CD4-positive, alpha-beta T cell treated with Interleukin-6 at 100 ng/mL for 8 hours (primary cell): ENCODE measurements at places on chromosomes 6 and 20.

DNA sequence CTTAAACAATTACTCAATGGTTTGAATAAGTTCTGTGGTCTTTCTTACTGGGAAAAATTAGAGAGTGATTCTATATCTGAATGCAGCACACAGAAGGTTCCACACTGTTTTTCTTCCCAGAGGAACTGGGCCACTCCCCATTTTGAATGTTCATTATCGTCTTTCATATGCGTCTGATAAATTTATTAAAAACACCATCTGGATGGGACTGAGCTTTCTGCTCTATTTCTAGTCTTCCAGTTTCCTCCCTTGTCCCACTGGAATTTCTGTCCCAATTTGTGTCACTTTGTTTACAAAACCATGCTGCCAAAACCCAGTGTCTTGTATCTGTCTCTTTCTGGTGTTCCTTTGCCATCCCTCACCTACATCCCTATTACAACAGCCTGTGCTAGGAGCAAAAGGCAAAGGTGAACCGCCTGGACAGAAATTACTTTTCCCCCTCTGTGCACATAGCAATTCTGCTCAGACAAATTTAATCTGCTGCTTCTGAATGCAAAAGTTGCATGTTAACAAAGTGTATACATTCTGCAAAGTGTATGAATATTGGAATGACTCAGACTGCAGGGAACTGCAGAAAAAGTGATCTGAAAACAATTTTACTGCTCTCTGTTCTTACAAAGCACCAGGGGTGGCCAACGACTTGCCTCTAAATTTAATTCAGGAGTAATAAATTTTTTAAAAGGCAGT, 333.6 kb downstream of the BTBD9 start:
- DNase-seq, result no peak

GRCh38 chr20:8510808-8511207, 378.7 kb downstream of the PLCB1 start:
- no peak for DNase-seq

DNA sequence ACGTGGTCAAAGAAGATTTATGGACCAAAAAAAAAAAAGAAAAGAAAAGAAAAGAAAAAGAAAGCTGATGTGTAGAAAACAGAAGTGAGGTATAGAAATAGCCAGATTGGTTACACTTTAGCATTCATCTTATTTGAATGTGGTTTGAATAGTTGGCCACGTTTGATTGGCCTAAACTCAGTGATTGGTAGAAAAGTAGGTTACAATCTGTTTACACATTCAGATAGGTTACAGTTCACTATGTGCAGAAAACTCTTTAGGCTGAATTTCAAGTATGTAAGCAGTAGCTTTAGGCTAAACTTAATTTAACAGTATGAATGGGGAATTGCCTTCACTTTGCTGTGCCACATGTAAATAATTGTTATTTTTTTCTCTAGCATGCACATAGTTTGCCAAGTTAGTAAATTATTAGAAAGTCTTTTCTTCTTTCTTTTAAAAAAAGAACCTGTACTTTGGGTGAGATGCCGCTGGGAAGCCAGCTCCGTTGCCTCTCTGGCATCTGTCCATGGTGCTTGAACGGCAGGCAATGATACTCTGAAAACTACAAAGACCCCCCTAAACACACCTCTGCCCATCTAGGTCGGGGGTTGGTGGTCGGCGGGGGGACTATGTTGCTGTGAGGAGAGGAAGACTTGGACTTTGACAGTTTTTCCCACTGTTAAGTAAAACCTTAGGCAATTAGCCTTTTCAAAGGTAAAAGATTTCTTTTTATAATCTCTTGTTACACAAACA, 173.0 kb downstream of the AIG1 start:
- no peak for DNase-seq

GRCh38 chr6:1749041-1749440, 139.3 kb downstream of the FOXC1 start:
- DNase-seq, result no peak

DNA sequence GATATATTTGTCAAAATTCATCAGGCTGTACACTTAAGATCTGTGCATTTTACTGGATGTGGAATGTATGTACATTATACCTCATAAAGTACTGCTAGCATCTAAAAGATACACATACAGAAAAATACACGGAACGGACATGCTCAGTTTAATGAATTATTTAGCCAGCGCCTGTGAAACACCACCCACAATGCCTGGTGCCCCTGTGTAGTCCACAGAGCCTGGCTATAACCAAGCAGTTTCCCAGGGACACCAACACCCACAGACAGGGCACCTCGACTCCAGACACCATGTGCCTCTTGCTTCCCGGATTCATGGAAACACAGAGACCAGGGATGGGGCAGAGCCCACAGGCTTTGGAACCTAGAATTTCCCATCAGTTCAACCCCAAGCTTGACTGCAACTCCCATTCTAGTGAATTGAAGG, 17.4 kb upstream of the ARMC12 start:
- DNase-seq, result no peak

- DNase-seq, result no peak
Observed at GRCh38 chr20:37347891-37348791, 2.2 kb downstream of the SRC start.

DNA sequence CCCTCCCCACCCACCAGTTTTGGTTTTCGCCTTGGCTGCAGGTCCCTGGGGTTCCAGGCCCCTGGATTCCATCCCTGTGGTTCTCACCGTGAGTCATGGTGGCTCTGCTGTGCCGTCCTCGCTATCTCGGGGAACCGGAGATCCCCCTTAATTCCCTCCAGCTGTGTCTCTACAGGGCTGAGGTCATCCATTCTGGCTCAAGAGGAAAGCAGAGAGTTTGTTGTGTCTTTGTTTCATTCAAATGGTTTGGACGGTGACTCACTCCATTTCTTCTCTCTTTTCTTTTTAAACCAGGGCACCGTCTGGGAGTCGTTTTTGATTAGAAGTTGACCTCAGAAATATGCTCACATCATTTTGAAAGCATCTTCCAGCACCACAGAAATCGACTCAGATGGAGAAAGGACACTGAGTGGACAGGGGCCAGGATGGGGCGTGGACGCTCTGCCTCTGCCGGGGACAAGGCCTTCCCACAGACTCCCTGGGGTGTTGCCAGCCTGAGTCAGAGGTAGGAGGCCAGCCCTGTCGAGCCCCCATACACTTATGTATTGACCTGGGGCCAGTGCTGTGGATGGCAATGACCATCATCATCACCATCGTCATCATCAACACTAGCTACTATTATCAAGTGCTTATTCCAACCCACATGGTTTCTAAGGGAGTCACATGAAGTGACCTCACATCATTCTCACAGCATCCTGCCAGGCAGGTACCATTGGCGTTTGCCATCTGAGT, 176.2 kb downstream of the NFATC2 start:
- no peak for DNase-seq

- no peak for DNase-seq
Observed at GRCh38 chr6:74249658-74250057, 553.7 kb downstream of the CD109 start.

DNA sequence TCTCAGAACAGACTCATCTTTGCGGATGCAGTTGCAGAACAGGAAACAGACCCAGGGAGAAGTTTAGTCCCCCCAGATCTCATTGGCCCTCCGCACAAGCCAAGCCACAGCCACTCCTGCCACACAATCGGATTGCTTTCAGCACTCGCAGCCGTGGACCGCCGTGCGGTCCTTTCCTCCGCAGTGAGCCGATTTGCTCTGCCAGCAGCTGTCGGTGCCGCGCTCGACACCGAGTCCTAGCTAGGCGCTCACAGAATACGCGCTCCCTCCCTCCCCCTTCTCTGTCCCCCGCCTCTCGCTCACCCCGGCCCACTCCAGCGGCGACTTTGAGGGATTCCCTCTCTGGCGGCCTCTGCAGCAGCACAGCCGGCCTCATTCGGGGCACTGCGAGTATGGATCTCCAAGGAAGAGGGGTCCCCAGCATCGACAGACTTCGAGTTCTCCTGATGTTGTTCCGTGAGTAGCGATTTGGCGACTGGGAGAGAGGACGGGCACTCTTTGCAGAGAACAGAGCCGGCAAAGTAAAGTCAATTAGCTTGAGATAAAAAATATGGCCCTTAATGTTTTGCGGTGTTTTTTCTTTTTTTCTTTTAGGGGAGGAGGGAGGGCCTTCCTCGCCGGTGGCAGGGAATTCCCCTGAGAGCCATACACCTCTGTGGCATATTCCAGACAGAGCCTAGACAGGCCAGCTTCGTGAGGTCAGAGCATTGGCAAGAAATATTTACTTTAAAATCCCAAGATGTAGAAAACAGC, at the start of gene LAMP5:
Gene LAMP5 (plus strand): TSS at position 130 of the 753 bp plus-strand sequence. CDS start 263 bp downstream, at position 393.
- no peak for DNase-seq

DNA sequence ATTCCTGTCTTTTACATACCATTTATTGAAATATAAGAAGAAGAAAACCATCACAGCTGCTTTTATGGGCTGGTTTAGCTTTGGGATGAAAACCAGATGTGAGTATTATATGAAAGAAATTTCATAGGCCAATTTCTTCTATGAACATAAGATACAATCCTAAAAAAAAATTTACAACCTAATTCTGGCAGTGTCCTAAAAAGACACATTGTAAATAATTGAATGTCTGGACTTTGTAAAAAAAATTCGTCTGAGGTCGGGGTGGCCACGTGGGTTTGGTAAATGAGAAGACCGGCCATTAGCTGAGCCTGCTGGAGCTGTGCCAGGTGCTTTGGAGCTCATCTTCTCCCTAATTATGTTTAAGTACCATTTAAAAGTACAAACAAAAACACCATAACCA, 26.8 kb downstream of the DACT2 start:
- no peak for DNase-seq

DNA sequence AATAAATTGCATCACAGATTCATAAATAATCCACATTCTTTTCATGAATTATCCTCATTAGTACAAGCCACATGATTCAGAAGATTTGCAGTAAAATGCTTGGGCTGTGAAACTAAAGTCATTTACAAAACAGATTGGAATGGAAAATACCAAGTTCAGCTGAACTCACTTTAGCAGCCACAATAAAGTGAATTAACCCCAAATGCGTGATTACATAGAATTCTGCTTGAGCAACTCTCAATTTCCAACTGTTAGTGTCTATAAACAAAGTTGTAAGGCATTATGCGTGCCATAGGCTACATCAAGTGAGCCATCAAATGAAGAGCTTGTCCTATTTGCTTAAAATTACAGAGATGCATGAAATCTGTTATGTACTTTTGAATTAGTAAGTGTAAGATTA, 60.4 kb upstream of the GFRAL start:
- DNase-seq, result no peak

- no peak for DNase-seq
Observed at GRCh38 chr20:59949911-59950310, 8.3 kb upstream of the CDH26 start.

DNA sequence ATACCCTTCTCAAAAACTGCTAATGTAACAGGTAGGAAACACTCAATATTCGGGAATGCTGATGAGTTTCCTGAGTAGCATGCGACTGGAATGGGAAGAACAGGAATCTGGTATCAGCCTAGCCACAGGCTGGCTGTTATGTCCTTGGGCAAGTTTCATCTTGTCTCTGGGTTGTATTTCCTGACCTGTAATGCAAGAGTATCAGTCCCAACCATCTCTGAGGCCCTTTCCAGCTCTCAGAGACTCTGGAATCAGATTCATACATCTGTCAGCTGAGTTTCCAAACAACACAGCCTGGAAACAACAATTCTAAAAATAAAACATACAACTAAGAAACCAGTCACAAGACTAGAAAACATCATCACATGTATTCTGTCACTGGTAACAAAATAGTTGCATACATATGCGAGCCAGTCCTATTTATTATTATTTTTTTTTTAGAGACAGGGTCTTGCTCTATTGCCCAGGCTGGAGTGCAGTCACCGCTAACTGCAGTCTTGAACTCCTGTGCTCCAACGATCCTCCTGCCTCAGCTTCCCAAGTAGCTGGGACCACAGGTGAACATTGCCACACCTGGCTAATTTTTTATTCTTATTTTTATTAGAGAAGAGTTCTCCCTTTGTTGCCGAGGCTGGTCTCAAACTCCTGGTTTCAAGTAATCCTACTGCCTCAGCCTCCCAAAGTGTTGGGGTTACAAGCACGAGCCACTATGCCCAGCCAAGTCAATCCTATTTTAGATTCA, 16.7 kb upstream of the TFAP2A start:
- no peak for DNase-seq

DNA sequence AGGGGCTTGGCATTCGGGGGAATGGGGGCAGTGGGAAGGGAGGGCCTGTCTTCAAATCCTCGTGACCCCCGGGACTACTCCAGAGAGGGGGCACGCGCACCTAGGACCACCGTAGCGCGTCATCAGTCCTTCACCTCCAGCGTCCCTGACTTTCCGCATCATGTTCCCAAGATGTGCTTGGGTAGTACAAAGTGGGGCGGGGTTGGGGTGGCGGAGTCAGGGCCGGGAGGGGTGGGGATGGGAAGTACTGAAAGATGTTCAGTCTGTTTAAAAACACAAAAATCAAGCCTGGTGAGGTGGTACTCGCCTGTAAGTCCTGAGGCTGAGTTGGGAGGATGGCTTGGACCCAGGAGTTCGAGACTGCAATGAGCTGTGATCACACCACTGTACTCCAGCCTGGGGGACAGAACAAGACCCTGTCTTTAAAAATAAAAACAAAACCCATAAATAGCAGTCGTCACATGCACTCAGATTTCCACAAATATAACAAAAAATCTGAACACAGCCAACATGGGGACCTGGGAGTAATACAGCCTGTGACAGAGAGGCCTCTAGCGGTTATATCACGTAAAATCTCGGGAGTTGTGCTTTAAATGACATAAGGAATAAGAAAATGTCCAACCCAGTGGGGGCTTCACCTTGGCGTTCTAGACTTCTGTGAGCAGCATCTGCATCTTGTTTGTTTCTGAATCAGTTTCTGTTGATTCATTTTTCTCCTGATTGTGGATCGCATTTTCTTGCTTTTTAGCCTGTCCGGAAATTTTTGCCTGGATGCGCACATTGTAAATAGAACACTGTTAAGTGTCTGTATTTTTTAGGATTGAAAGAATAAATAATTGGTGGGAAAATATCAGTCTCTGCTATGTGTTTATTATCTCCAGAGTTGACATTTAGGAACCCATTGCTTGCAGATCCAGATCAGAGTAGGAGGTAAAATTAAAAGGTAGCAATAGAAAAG, 698 bp upstream of the LRP11 start:
- DNase-seq, result peak; percentile 47

DNA sequence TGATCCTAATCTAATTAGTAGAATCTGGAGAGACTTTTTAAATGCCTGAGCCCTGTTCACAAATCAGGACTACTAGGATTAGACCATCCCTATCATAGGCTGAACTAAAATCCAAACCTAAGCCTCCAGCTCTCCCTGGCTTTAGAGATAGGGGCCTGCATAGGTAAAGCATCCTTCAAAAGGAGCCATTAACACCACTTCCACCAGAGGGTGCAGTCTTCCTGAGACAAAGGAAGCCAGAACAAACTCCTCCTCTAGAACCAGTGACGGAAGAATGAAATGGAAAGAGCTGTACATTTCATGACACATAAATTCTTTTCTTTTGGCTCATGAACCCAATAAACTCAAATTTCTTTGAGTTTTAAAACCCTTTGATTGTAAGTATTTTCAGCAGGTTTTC, 291.2 kb upstream of the ADGRB3 start:
- no peak for DNase-seq

- no peak for DNase-seq
Observed at GRCh38 chr6:24660105-24660504, 6.6 kb downstream of the TDP2 start.

DNA sequence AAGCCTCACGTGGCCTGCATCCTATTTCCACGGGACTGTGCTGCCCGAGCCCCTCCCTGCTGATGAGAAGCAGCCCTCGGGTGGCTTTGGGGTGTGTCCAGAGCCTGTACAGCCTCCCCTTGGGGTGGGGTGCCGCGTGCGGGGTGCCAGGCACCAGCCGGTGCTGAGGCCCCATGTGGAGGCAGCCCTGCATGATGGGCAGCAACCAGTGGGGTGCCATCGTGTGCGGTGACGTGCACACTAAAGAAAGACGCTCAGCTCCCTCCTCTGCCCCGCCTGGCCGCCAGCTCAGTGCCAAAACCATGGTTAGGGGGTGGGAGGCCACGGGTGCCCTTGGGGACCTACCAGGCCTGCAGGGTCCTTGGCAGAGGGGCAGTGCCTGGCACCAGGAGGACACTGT, 26.2 kb downstream of the NTSR1 start:
- no peak for DNase-seq
